Fibroblast of villous mesenchyme (primary cell): ENCODE measurements at places on chromosomes 5 and 9.

DNA sequence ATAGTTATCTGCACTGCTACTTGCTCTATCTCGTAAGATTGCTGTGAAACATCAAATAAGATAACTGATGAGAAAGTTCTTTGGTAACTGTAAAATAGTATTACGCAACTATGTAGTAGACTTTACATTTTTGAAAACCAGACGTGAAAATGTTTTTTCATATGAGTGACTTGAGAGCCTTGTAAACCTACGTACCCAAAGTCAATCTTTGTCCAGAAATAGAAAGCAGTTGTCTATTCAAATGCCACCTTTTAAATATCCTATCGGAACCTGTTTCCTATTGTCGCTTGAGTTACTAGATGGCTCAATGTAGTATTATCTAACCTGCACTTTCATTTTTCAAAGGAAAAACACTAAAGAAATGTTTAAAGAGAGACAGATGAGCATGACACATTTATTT lies 1.6 kb downstream of the FNIP1 start:
- DNase-seq: peak; percentile 69

DNA sequence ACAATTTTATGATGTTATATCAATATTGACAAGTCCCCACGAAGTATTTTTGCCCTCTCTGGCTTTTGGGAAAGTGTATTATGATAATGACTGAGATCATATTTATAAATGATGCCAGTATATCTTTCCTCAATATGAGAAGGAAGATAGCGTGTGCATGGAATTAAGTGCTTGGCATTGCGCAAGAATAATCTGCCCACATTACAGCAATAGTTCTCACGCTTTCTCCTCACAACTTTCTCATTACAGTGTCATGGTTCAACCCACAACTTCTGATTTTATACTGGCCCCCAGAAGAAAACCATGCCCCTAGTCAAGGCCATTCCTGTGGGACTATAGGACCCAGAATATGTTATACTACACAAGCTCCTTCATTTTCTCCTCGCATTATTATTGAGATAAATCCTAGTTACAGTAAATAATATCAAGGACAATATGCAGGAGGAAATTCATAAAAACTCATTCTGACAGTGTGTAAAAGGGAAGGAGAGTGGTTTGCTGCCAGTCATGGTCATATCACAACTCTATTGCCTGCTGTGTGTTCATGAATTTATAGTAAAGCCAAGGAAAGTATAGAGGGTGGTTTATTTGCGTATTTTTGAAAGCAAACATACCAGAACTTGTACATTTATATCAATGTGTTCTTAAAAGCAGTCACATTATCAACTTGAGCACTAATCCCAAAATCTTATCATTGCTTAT lies 114.1 kb downstream of the PIK3R1 start:
- DNase-seq: peak; percentile 80

DNA sequence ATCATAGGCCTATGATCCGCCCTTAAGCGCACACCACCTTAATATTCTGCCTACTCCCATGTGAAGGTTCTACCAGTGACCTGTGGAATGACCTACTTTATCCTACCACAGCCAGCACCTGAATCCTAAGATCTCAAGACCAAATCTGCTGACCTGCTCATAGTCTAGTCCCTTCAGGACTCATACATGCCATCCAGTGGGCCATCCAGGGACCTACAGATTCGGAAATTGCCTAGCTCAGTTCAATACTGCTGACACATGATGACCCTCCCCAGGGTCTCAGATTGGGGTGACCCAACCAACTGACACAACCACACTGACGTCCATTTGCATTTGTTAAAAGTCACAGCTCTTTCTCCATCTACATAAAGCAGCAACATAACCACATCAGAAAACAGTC lies 443.8 kb upstream of the ST8SIA4 start:
- DNase-seq: no peak

DNA sequence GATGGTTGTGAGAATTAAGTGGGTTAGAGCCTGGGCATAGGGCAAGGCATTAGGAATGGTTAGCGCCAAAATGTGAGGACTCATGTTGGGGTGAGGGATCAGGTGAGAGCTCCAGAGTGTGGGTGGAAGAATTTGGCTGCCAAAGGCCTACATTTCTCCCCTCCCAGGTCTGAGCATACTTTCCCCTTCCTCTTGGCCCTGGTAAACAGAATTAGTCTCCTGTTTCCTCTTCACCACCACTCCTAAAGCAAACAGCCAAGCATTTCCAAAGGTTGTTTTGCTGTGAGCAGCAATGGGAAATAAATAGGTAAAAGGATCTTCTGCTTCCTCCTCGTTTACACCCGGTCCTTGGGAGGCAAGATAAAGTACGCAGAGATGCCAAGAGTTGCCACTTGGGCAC lies 132.5 kb downstream of the ZSWIM6 start:
- no peak for DNase-seq

- no peak for DNase-seq
These were observed 22.3 kb downstream of the GLIS3 start for GRCh38 chr9:4277531-4277991.

- peak; percentile 88 for DNase-seq
These were observed 263.5 kb downstream of the CWC27 start for GRCh38 chr5:65032250-65032649.

DNA sequence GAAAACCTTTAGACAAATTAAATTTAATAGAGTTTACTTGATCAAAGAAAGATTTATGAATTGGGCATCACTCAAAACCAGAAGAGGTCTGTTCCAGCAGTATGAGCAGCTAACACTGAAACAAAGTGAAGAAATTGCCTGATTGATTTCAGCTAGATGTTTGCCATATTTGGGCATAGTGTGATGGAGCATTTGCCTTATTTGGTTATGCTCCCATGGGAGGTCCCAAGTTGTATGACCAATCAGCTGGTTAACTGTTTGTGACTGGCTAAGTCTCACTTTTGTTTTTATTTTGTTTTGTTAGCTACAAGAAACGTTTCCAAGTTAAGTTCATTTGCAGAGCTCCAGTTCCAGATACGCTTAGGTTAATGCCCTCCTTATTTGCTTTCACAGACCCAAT lies 53.3 kb upstream of the LMNB1 start:
- DNase-seq: no peak

DNA sequence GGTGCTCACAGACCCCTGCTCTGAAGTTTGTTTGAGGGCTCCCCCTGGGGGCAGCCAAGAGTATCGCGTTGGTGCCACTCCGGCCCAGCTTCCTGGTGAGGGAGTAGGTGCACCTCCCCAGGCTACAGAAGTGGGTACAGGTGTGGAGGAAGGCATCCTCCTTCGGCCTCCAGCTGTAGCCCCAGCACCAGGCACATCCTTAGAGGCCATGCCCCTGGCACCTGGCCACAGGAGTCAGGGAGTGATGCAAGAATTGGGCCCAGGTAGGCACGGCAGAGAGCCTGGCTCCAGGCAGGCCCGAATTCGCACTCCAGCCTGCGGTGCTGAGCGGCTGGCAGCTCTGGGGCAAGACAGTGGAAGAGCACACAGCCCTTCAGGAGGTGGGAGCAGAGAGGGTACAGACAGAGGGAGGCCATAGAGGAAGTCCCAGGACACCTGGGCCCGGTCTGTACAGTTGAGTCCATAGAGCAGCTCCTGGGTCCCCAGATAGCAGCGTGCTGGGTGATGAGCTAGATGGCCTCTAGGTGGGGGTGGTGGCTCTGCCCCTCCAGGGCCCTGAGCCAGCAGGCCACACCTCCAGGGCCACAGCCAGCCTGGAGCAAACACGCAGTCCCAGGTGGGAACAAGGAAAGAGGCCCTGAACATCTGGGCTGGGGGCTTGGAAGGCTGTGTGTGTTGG lies 2.4 kb downstream of the SAPCD2 start:
- DNase-seq: peak; percentile 80

- no peak for DNase-seq
These were observed 58.0 kb downstream of the PLAC8L1 start for GRCh38 chr5:146047396-146047795.

- DNase-seq: no peak
These were observed 75.6 kb upstream of the SPIN1 start for GRCh38 chr9:88312517-88313103.

DNA sequence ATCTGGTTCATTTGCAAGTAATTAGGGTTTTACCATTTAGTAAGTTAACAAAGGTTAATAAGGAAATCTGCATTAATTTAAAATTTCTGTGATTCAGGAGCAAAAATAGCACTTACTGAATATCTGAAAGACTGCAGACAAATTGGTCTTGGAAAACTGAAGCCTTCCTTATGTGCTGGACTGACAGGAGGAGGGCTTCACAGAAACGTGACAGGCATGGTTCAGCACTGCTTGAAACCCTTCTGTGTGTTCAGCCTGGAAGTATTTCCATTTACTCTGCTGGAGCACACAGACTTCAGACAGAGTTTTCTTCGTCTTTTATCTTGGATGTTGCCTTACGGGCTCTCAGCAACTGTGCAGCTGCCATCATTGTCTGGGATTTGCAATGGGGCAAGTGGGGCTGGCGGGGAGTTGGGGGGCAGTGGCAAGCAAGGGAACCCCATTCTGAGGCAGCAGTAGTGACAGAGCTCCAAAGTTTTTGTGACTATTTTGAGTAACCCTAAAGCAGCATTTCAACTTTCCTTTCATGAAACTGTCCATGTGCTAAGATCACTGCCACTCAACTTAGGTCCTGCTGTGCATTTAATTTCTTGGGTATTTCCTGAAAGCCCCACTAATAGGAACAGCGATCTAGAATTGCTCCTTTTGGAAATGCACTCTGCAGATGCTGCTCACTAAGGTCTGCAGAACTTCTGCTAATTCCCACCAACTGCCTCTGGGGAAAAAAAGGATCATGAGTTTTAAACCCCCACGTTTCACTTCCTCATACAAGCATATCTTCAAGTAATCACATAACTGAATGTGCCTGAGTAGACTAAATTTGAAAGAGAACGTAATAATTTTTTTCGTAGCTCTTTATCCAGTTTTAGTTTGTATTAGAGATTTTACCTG lies 56.6 kb downstream of the KCNN2 start:
- no peak for DNase-seq

DNA sequence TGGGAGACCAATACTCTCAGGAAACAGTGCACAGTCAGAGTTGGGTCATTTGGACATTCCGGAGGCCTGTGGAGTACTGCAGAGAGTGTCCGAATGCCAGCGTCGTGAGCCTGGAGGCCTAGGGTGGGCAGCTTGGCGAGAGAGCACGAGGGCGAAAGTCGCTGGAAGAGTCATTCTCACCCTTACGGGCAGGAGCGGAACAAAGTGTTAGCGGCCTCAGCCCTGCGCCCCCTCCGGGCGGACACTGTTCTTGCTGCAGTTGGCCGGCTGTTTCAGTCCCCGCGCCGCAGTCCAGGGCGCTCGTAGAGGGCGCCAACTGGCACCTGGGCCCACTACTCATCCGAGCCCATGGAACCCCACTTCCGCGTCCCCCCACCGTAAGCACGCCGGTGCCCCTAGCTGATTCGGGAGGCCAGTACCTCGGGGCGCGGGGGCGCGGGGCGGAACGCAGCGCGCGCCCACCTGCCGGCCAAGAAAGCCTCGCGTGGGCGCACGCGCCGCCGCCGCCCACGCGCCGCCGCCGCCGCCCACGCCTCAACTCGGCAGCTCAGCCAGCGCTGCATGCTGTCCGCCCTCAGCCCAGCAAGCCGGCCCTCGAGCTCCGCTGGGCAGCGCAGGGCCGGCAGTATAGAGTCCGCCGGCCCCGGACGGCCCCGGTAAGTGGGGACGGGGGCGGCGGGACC lies 99.7 kb upstream of the CCL21 start:
- peak; percentile 5 for DNase-seq

GRCh38 chr9:36992501-36993316 lies 41.4 kb downstream of the PAX5 start:
- DNase-seq: no peak

GRCh38 chr9:111597852-111598732 lies 1.4 kb downstream of the PTGR1 start:
- DNase-seq: peak; percentile 78

- no peak for DNase-seq
These were observed 88.6 kb downstream of the LMX1B start for GRCh38 chr9:126702151-126703001.

- peak; percentile 83 for DNase-seq
These were observed 16.8 kb downstream of the NIPAL4 start for GRCh38 chr5:157476702-157477408.

GRCh38 chr9:109401990-109402318 lies 81.1 kb upstream of the EPB41L4B start:
- DNase-seq: no peak

DNA sequence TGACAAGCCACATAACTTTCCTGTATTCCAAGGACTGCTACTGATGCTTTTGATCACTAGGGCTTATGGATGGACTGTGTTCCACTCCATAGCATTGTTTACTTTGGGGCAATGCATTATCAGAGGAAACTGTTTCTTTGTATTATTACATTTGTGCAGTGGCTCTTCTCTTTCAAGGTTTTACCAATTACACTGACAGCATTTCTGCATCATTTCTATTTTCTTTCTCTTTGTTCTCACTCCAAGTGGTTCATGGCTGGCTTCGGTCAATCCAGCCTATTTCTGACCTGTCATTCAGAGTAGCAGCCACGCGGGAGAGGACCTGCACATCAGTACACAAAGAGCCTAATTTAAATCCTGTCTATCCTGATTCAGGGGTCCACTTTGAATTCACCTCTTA lies 711.0 kb downstream of the TLE4 start:
- no peak for DNase-seq

GRCh38 chr5:124061068-124061430 lies 549.1 kb downstream of the CSNK1G3 start:
- no peak for DNase-seq

DNA sequence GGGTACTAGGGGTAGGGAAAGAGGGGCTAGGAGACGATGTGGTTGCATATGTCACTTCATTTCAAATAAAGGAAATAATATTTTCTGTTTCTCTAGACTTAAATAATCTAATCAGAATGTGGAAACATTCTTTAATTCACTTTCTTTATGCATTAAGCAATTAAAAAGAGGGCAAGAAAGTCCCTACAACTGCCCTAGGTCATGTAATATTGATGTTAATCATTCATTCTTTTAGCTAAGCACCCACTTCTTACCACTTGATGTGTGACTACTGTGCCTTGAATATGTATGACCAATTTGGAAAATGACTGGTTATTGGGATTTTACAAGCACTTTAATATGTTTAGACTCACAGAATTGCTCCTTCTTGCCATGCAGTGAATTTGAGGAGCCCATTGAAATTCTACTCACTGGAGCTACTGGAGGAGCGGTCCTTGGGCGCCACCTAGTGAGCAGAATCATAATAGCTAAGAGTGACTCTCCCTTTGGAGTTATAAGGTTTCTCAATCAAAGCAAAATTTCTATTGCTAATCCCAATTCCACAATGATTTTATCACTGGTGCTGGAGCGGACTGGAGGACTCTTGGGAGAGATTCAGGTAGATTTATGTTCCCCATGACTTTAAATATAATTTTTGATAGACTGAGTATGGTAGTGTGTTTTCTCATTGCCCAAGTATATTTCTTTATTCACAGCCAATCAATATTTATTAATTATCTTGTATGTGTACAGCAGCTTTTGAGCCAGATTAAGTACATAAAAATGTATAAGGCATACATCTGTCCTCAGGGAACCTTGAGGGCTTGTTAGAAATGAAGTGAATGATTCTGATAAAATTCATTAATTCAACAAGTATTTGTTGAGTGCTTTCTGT lies 225.1 kb downstream of the ADGRV1 start:
- DNase-seq: peak; percentile 63
